ENCODE measurements at places on chromosomes 4 and X.

- no peak for DNase-seq
These were observed 144.3 kb upstream of the NDST3 start for GRCh38 chr4:117889978-117890377.

DNA sequence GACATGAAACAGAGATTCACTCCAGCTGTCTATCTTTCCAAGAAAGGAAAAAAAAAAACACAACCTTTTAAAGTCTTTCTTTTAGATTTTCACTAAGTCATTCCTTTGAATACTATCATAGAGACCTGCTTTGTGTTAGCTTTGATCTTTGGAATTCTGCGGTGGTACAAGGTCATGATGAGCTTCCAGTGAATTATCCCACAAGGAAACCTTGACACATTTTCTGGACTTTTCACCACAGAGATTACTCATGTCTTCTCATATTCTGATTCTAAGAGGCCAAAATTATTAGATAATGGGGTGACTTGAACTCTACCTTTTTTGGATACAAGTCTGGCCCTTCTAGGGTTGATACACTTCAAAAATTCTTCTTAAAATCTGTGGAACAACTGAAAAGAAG lies 201.6 kb downstream of the PACRGL start:
- no peak for DNase-seq

GRCh38 chrX:154458116-154458953 lies at the start of gene PLXNA3:
PLXNA3 (plus strand) TSS chrX:154458281; CDS start chrX:154460184, 1,903 bp downstream.
- peak; percentile 73 for DNase-seq

- DNase-seq: peak; percentile 58
These were observed 17.1 kb upstream of the MAP7D3 start for GRCh38 chrX:136268051-136269048.

DNA sequence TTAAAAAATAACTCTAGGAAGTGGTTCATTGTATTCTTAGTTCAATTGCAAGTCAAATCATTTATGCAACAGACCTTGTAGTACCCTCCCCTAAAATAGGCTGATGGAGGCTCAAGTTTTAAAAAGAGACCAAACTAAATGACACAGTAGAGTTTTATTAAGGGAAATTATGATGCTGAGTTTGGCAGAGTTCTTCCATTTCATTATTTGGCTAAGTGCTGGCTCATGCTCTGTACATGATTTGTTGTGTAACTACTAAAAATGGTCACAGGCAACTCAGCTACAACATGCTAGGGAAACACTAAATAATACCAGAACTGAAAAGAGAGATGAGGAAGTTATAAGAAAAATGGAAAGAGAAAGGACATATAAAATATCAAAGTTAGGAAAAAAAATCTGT lies 96.1 kb upstream of the TFDP3 start:
- no peak for DNase-seq

GRCh38 chr4:8771666-8772065 lies 100.0 kb downstream of the HMX1 start:
- DNase-seq: no peak

- DNase-seq: no peak
These were observed 500.8 kb upstream of the DIAPH2 start for GRCh38 chrX:96183843-96184242.

- no peak for DNase-seq
These were observed 9.9 kb downstream of the TADA2B start for GRCh38 chr4:7052923-7053715.

DNA sequence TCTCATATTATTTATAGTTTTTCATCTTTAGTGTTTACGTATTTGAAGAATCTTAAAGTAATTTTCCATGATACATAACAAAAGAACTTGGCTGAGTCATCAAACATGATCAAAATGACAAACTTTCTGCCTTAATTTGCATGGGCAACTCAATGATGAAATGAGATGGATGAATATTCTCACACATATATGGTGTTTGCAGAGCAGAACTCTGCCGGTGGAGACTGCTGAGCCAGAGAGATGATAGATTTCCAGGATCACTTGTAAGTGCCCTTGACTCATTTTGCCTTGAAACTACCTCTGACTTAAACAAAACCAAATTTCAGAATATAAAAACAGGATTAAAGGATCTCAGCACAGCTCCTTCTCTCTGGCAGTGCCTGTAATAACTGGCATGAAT lies 38.2 kb downstream of the TRPC3 start:
- no peak for DNase-seq

- no peak for DNase-seq
These were observed 11.2 kb downstream of the ARX start for GRCh38 chrX:25004485-25005032.

DNA sequence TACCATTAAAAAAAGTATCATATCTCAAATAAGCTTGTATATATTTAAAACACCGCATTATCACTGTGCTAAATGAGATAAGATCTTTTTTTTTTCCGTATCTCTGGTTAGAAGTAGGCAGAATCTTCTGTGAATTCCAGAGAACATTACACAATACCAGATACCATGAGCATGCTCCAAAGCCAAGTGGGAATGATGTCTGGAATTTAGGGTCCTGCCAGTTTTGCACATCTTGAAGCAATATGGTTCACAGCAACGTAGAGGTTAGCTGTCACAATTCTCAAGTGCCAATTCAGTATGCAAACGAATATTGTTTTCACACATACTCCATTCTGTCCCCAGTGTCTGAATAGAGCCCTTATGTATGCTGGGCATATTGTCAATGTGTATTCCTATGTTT lies 127.5 kb upstream of the NEIL3 start:
- DNase-seq: no peak

DNA sequence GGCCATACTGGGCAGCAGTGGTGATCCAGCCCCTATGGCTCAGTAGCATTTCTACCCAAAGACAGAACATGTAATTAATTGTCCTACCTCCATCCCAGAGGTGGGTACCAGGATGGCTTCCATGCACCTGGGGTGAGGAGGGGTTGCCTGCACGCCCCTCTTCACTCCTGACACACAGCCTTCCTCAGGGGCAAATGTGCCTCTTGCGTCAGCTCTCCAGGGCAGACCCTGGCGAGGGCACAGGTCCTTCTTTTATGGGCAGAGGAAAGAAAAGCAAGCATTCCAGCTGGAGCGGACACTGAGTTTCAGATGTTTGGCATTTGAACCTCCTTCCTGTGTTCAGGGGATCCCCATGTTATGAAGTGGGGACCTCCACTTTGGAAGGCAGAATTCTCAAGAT lies 95.6 kb downstream of the PHKA2 start:
- DNase-seq: no peak

- no peak for DNase-seq
These were observed 23.7 kb upstream of the CPLX1 start for GRCh38 chr4:849478-850175.

- DNase-seq: no peak
These were observed 326.9 kb upstream of the SLIT2 start for GRCh38 chr4:19924761-19925160.

DNA sequence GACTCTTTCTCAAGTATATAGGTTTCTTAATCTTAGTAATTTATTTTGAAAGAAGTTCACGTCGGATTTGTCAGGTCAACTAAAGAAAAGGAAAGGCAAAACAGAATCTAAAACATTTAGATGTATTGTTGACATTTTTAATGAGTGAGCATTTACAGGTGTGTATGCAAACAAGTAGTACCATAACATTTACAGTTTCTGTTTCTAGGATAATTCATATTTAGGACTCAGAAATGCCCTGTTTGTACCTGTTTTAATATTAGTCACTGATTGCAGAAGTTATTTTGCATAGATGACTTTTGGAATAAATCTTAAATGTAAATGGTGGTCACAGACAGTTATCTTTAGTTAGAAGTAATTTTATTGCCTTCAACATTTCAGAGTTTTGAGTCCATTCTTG lies 151.3 kb upstream of the NUDT6 start:
- no peak for DNase-seq

DNA sequence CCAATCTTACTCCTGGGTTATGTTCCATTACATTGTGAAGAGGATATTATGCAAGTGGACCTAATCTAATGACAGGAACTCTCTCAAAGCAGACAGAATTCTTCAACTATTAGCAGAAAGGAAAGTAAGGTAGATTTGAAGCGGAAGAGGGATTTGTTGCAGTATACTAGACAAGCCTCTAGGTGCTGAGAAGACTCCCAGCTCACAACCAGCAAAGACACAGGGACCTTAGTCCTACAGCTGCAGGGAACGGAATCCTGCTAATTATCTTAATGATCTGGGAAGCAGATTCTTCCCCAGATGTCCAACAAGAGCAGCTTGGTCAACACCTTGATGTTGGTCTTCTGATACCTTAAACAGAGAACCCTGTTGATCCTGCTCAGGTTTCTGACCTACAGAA lies 73.6 kb downstream of the STK32B start:
- no peak for DNase-seq

- no peak for DNase-seq
These were observed 734.4 kb upstream of the PABPC4L start for GRCh38 chr4:134936014-134936413.

DNA sequence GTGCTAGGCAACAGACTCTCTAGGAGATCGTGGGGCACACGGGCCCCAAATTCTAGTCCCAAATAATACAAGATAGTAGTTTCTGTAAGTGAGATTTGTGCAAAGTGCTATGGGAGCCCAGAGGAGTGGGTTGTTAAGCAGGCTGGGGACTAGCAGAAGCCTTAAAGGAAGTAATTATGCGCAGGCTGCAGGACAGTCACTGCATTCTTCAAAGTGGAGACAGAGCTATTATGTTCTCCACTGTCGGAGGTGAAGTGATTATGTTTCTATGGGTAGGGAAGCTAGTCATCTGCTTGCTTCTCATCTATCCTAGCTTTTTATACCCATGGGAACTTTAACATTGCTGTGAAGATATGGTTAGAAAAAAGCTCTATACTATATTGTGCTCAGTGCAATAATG lies 154.2 kb downstream of the CPE start:
- DNase-seq: no peak

DNA sequence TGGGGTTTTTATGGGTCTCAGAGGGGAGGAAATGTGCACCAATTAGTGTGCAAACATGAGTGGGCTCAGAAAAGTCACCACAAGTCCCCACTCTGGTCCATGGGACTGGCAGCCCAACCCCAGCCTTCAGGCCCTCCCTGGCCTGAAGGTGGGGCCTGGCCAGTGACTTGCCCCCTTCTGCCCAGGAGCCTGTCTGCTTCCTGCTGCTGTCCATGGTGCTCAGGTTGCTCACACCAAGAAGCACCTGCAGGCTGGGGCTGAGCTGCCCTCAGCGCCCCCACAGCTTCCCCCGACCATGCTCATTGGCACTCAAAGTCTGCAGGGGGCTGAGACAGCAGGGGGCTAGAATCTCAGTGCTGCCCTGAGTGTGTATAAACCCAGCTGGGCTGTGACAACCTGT lies 30.6 kb upstream of the GC start:
- no peak for DNase-seq

- DNase-seq: no peak
These were observed 553 bp upstream of the MED28 start for GRCh38 chr4:17613761-17614415.

GRCh38 chr4:160709026-160709425 lies 1454.8 kb downstream of the FSTL5 start:
- no peak for DNase-seq

DNA sequence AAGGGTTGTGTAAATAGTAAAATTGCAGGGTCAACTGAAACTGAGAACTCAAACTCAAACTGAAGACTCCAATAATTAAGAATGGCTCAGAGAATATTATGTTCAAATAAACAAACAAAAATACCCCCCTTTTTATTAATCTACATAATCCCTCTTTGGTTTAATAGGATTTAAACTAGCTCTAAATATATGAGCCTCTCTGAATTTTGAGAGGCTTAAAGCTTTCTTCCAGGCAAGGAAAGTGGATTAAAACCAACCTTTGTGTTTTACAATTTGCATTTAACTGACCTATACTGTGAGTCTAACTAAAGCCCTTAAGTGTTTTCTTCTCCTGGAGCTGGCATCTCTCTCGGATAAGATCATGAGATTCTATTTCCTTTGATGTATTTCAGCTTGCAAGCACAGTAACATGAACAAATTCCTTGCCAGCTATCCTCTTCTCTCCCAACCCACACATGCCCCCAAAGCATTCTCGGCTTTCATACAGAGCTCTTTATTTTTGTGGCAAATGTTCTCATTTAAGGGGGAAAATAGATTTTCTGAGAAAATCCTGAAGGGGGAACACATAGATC lies 1310.8 kb upstream of the AGA start:
- no peak for DNase-seq

DNA sequence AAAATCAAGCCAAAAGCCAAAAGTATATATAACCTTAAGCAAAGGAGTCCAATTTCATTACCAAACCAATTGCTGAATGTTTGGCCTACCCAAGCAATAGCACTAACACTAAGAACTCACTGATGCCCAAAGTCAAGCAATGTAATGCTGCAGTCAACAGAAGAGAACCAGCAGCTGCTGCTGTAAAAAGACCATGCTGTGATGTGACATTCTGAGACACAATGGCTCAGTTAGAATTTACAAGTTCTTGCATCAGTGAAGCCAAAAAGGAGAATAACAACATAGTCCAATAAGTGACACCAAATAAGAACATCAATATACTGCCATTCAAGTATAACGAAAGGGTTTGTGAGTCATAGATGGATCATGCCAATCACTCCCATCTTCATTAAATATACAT lies 514.0 kb upstream of the DIAPH2 start:
- DNase-seq: no peak

DNA sequence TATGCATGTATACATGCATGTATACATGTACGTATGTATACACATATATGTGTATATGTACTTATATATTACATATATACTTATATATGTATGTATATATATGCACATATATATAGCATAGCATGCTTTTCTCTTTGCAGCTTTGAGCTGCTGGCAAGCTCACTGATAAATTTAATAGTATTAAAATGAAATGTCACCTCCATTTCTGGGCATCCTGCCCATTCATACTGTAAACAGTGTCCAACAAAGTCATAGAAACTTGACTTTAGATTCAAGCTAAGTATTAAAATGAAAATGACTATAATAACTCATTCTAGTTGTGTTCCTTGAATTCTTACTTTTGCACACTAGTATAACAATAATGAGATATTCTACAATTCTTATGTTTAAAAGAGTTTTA lies 163.7 kb downstream of the CFAP47 start:
- DNase-seq: no peak

Measured in CD4-positive, alpha-beta T cell treated with Interleukin-15 for 4 hours (primary cell).